Mesothelial cell of epicardium (in vitro differentiated cells): ENCODE measurements at places on chromosomes 5 and 9. TPM values are rescaled to one million over a fixed set of nuclear protein-coding genes. Genes with fewer than 3 reads are reported as not detected.

- DNase-seq = no peak
- H3K4me3 ChIP-seq = no peak overlapping the region
- no peak overlapping the region for H3K27ac ChIP-seq
- H3K4me1 ChIP-seq = no peaks in the 10 kb centered on the region
- peaks cover 23% of the 10 kb centered on the region for H3K27me3 ChIP-seq
Observed at GRCh38 chr9:119709431-119709830, 340.2 kb upstream of the BRINP1 start.

DDX31 gene
- total RNA-seq = 21.1 to 23.1 TPM (median 22.9 TPM) in 3 replicates

DNA sequence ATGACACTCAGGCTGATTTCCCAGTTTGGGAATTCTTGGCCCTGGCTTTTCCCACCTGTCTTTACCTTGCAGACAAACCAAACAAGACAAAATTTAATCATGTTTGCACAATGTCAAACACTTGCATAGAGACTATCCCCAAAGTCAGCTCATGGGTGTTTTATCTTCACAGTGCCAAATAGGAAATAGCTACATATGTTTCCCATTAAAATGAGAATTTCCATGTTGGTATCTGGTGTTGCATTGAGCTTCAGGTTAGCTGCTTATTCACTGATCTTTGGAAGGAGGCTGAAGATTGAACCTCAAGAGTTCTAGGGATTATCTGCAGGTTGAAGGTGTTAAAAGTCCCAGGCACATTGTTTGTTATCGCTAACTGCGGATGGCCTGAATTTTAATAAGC lies 19.5 kb downstream of the MAP1B start:
- H3K27me3 ChIP-seq = no peaks in the 10 kb centered on the region
- H3K4me3 ChIP-seq = no peak overlapping the region
- H3K4me1 ChIP-seq = peaks cover 42% of the 10 kb centered on the region
- peaks cover 6% of the 10 kb centered on the region for H3K36me3 ChIP-seq

- DNase-seq = no peak
- H3K27ac ChIP-seq = no peak overlapping the region
- H3K27me3 ChIP-seq = no peaks in the 10 kb centered on the region
- peaks cover 22% of the 10 kb centered on the region for H3K4me1 ChIP-seq
Observed at GRCh38 chr5:128202320-128202719, 118.8 kb downstream of the SLC12A2 start.

DNA sequence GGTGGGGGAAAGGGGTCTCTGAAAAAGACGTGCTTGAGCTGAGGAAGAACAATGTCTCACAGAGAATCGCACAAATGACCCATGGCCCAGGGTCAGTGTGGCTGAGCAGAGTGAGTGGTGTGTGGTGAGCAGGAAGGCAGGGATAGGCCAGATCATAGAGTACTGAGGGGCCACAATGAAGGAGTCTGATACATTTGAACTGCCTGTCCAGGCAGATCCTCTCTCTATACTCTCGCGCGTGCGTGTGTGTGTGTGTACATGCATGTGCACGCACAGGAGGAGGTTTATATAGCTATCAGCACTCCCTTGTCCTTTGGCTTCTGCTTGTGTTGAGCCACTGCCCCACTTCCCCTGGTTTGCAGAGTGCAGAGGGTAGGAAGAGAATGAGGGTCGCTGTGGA lies 294.0 kb downstream of the ZNF608 start:
- no peak overlapping the region for H3K4me3 ChIP-seq
- H3K36me3 ChIP-seq = no peaks in the 10 kb centered on the region
- H3K27ac ChIP-seq = no peak overlapping the region
- peaks cover 23% of the 10 kb centered on the region for H3K4me1 ChIP-seq

GRCh38 chr5:115257981-115258380 lies 4.7 kb downstream of the PGGT1B start:
- H3K27me3 ChIP-seq = no peaks in the 10 kb centered on the region
- H3K4me3 ChIP-seq = no peak overlapping the region
- no peak for DNase-seq

GRCh38 chr9:33637881-33638280 lies 113.8 kb downstream of the ANKRD18B start:
- H3K4me1 ChIP-seq = no peaks in the 10 kb centered on the region
- H3K4me3 ChIP-seq = no peak overlapping the region
- H3K27ac ChIP-seq = no peak overlapping the region
- H3K27me3 ChIP-seq = peaks cover 78% of the 10 kb centered on the region

DNA sequence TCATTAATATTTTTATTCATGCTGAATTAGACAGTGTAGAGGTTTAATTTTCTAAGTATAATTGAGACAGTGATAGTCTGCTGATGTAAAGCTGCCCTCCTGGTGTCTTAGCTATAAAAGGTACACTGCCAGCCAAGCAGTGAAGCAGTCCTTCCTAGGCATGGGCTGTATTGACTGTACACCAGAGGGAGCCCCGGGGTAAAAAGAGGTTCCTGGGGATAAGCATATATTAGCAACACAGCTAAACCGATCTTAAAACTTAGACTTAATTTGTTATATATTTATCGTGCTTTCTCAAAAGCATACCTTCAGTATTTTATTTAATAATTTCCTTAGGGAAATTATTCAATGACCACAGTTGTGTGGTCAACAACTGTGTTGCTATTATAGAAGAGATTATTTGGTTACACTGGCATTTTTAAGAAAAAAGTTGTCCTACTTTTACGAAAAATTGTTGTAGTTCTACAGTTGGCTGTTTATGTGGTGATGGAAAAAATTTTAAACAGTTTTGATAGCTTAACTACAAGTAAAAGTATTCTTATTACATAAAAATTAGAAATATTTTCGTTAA lies 68.8 kb downstream of the ELL2 start:
- DNase-seq = no peak
- no peak overlapping the region for H3K4me3 ChIP-seq
- H3K4me1 ChIP-seq = peaks cover 11% of the 10 kb centered on the region
- H3K27ac ChIP-seq = no peak overlapping the region
- no peaks in the 10 kb centered on the region for H3K36me3 ChIP-seq
- no peaks in the 10 kb centered on the region for H3K27me3 ChIP-seq

GRCh38 chr9:127550282-127550681 lies 61.8 kb upstream of the STXBP1 start:
- H3K27ac ChIP-seq = no peak overlapping the region
- peaks cover 8% of the 10 kb centered on the region for H3K36me3 ChIP-seq
- no peak for DNase-seq
- no peaks in the 10 kb centered on the region for H3K27me3 ChIP-seq
- no peak overlapping the region for H3K4me3 ChIP-seq

DNA sequence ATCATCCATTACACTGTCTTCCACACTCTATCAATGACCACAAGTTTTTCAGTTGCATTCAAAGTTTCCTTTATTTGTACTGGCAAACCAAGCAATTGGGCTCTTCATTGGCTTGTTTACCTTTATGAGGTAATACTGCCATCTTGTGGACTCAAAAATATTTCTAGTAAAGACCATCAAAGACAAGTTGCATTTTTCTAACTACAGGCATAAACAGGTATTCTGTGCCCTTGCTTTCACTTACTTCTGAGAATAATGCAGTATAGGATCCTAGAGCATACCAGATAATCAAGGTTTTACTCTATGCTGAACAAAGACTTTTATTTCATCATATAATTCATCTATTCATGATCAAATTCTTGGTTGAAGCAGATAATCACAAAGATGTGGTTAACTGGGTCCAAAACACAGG lies 173.7 kb upstream of the POU5F2 start:
- H3K4me1 ChIP-seq = no peaks in the 10 kb centered on the region
- H3K27me3 ChIP-seq = no peaks in the 10 kb centered on the region
- H3K27ac ChIP-seq = no peak overlapping the region
- H3K36me3 ChIP-seq = peaks cover 1% of the 10 kb centered on the region
- H3K4me3 ChIP-seq = no peak overlapping the region

DNA sequence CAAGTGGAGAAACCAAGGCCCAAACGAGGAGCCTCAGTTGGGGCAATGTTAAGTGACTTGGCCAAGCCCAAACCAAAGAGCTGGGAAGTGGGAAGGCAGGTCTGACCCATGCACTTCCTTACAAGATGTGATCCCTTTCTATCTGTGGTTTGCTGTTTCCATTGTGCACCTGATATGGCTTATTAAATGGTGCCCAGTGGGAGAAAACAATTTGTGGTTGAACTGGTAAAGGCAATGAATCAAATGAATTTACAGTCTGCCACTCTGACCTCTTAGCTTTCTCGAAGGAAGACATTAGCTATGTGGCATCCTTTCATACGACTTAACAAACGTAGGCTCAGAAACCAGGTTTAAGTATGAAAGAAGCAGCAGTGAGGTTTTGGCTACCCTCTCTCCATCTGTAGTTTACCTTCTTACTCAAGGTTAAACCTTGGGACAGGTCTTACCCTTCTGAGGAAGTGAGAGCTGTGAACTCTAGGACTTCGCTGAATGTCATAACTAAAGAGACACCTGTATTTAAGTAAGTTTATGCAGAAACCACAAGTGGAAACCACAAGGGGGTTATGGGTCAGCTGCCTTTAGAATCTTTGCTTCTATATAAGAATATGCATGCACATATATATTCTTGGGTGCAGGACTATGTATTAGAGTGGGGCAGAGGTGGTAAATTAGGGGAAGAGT lies 100.5 kb upstream of the SPATA31D4 start:
- no peak overlapping the region for H3K27ac ChIP-seq
- no peaks in the 10 kb centered on the region for H3K27me3 ChIP-seq
- DNase-seq = no peak
- H3K36me3 ChIP-seq = no peaks in the 10 kb centered on the region
- H3K4me1 ChIP-seq = peaks cover 27% of the 10 kb centered on the region
- no peak overlapping the region for H3K4me3 ChIP-seq

- H3K4me3 ChIP-seq = no peak overlapping the region
- peaks cover 43% of the 10 kb centered on the region for H3K36me3 ChIP-seq
- H3K27me3 ChIP-seq = no peaks in the 10 kb centered on the region
Observed at GRCh38 chr9:73167614-73168013, 15.9 kb downstream of the ANXA1 start.

GRCh38 chr5:92800365-92800764 lies 780.7 kb downstream of the NR2F1-AS1 start:
- no peak overlapping the region for H3K27ac ChIP-seq
- H3K36me3 ChIP-seq = peaks cover 4% of the 10 kb centered on the region
- H3K4me3 ChIP-seq = no peak overlapping the region
- peaks cover 24% of the 10 kb centered on the region for H3K4me1 ChIP-seq
- no peak for DNase-seq
